Uterine smooth muscle cell (primary cell): ENCODE measurements at places on chromosomes 7 and 10. TPM values are rescaled to one million over a fixed set of nuclear protein-coding genes. Genes with fewer than 3 reads are reported as not detected.

OR2A5 gene
- total RNA-seq: not detected in 2 replicates

CAV2 gene
- 92.7 and 112 TPM in 2 replicates for total RNA-seq

AKR1C1 gene
- 72.2 and 86.1 TPM in 2 replicates for total RNA-seq

ATP5MK gene
- 184 and 196 TPM in 2 replicates for total RNA-seq

PLCE1 gene
- total RNA-seq: 2.2 and 2.5 TPM in 2 replicates

GJD4 gene
- total RNA-seq: 0.12 TPM in 1 of 2 replicates, not detected in the other
